Psoas muscle (tissue), 8 donors: ENCODE measurements at places on chromosomes 12 and 14. TPM values are rescaled to one million over a fixed set of nuclear protein-coding genes. Genes with fewer than 3 reads are reported as not detected.

DNA sequence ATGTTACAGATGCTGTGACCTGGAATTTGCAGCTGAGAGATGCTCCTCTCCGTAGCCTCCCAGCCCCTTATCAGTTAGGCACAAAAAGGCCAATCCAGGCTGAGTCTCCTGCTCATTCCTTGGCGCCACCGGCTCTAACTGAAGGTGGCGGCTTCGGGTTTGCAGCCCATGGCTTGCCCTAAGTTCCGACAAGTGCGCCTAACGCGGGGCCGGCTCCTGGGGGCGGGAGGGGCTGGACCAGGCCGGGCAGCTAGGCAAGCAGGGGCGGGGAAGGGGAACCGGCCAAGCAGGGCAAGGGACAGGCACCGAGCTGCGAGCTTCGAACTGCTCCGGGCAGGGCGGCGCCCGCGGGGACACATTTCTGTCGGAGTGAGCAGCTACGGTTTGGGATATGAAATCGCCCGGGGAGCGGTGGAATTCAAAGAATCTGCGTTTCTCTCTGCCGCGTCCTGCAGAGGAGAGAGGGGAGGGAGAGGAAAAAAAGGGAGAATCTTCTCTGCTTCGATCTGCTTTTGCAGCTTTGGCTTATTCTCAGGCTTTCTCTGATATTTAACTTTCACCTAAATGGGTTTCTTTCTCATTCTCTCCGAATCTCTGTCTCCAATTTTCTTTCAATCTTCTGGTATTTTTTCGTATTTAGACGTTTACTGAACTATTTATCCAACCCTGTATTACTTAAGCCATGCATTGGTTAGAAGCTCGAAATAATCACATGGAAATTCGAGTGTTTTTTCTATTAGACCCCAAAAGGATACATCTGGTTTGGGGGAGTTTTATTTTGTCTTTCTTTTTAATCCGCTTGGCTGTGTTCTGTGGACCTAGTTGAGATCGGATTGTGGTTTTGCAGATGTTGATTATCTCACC lies 1.6 kb upstream of the HOXC12 start:
- no peak for DNase-seq

DNA sequence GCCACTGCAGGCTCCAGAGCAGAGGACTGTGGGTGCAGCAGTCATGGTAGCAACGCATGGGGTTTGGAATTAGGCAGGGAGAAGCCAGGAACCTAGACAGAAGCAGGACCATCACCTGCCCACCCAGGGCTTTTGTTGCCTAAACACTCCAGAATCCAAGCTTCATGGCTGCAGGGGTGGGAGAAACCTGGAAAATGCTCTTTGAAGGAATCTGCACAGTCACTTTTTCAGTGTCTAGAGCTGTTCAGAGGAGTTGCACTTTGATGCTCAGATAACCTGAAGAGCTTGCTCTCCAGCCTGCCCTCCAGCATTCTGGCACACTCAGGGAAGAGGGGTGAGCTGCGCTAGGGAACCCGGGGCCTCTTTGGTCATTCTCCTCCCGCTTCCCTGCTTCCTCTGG lies 1.6 kb upstream of the CELA1 start:
- no peak for DNase-seq

DNA sequence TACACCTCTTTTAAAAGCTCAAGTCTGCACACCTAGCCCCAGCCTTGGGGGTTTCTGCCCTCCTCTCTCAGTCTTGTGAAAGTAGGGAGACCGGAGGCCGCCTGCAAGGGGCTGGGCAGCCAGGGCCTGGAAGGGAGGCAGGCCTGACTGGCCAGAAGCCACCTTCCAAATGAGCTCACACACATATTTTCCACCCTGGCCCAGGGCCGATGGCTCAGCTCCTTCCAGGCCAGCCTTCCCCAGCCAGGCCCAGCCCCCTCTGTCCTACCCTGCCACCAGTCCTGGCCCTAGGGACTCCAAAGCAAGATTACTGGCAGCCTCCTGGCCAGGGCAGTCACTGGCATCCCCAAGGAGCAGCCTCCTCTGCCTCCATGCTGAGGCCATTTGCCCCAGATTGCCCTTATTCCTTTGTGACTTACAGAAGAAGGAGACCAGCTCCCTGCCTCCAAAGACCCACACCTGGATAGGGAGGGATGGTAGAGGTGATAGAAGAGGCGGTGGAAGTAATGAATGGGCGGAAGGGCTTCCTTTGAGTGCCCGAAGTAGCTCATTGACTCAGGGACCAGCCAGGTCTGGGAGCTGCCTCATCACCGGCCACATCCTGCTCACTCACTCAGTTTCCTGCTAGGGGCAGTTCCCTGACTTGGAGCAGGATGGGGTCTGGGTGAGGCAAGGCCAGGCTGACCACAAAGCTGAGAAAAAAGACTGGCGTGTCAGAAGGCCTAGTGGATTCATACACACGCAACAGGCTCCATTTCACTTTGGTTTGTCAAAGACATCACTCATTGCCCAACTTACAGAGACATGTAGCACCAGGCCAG lies 14.8 kb downstream of the MMP14 start:
- peak; percentile 88 for DNase-seq

DNA sequence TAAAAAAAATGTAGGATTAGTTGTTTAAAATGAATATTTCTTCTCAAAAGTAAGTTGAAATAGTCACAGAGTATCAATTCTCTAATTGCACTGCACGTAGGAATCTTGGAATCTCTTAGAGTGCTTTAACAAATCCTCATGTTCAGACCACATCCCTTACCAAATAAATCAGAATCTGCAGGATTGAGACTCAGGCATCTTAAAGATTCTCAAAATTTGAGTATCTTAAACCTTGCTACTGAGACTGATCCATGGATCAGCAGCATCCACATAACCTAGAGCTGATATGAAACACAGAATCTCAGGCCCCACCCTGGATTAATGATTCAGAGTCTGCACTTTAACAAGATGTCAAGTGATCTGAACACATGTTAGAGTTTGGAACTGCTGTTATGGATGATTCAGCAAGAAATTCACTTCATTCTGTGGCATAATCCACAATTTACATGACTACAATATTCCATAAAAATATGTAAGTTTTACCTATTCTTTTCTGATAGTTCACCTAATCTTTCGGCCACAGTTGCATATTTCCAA lies 58.7 kb downstream of the ADAMTS20 start:
- DNase-seq, result no peak

- DNase-seq, result no peak
Measured at GRCh38 chr12:15520083-15520482, 197.8 kb downstream of the PTPRO start.

DNA sequence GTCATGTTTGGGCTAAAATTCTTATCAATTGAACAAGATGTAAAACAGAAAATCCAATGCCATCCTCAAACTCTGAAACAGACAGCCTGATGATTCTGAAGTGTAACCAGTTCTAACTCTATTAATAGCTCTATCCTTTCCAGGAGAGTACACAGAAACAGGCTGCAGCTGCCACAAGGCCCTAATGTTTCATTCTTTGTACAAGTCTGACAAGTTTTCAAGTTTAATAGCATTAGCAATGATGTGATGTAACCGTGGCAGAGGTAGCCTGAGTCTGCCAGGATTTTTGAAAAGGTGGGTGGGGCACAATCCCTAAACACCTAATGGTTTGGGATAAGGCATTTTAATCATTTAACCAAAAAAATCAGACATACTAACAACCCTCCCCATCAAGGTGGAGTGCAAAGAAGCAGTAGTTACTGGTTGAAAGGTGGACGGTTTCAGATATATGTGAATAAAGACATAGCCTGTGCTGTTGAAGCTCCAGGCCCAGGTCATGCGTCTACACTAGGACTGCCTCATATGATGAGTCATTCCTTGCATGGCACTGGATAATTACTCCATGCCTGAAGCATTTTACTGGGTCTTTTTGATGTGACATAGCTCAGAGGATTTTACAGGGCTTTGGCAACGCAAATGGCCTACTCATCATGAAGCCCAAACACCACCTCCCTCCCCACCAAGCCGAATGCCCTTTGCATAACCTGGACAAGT lies 145.1 kb upstream of the GRIP1 start:
- no peak for DNase-seq

GRCh38 chr12:51836041-51836826 lies 12.3 kb downstream of the FIGNL2 start:
- DNase-seq, result no peak

DNA sequence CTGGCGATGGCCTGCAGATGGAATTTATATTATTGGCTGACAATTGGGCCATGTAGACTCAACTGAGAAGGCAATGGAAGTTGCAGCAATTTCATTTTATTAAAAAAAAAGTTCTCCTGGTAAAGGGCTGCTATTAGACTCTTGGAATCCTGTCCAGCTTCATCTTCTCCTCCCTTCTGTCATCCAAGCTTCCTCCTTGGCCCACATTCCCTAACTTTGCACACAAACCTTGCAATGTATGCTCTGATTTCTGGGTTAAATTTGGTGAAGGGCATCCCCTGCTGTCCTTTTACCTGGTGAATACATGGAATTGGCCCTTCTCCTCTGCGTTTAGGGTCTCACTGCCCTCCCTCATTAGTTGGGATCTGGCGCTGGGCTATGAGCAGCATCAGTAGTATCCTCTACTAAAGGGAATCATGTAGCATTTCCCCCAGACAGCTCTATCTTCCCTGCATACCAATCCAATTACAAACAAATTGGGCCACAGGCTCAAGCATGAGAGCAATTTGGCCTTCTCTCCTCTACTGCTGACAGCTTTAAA lies 336.9 kb downstream of the BMP4 start:
- no peak for DNase-seq

- DNase-seq, result no peak
Measured at GRCh38 chr12:49983892-49984291, 11.1 kb downstream of the AQP6 start.

GRCh38 chr12:123033392-123034021 lies 53.0 kb downstream of the ARL6IP4 start:
- DNase-seq, result no peak

- no peak for DNase-seq
Measured at GRCh38 chr12:30835216-30835615, 80.5 kb upstream of the CAPRIN2 start.

- DNase-seq, result no peak
Measured at GRCh38 chr14:51578853-51579252, 72.9 kb upstream of the FRMD6 start.

DNA sequence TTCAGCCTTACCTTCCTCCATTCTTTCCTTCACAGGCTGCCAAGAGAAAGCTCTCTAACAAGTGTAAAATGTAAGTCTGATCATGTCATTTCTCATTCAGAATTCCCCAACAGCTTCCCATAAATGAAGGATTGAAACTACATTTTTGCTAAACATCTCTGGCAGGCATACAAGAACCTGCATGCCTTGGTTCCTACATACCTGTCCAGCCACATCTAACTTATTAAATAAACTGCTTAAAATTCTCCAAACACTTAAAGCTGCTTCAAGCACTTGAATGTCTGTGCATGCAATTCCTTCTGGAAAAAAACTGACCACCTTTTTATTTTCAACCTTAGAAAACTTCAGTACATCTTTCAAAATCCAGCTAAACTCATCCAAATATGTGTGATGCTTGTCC lies 84.4 kb upstream of the DCN start:
- DNase-seq, result no peak

DNA sequence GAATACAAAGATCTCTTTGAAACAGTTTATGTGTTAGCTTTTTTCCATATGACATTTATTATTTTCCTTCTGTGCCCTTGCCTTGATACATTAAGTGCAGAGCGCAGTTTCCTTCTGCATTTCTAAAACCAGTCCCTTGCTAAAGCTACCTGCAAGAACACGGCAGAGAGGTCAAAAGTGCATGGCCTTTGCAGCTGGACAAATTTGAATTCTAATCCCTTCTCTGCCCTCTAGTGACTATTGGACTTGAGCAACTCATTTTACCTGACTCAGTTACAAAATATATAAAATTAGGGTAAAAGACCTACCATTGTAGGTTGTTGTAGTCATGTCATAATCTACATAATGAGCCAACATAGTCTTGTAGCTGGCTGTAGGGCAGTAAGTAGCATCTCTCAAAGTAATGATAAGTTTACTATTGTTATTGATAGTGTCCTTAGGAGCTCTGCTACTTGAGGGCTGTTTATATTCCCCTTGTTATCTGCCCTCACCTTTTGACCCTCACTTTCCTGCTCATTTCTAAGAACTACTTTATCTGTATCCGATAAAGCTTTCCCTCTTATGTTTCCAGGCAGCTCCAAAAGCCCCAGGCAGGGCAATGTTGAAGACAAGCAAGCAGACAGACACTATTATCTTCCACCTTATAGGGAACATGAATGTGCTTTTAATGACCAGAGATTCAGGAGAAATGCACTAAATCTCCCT lies 120.0 kb upstream of the PDZRN4 start:
- no peak for DNase-seq

- no peak for DNase-seq
Measured at GRCh38 chr14:41901089-41901488, 294.4 kb downstream of the LRFN5 start.

- DNase-seq, result no peak
Measured at GRCh38 chr12:57299514-57300016, 48.6 kb upstream of the STAC3 start.

DNA sequence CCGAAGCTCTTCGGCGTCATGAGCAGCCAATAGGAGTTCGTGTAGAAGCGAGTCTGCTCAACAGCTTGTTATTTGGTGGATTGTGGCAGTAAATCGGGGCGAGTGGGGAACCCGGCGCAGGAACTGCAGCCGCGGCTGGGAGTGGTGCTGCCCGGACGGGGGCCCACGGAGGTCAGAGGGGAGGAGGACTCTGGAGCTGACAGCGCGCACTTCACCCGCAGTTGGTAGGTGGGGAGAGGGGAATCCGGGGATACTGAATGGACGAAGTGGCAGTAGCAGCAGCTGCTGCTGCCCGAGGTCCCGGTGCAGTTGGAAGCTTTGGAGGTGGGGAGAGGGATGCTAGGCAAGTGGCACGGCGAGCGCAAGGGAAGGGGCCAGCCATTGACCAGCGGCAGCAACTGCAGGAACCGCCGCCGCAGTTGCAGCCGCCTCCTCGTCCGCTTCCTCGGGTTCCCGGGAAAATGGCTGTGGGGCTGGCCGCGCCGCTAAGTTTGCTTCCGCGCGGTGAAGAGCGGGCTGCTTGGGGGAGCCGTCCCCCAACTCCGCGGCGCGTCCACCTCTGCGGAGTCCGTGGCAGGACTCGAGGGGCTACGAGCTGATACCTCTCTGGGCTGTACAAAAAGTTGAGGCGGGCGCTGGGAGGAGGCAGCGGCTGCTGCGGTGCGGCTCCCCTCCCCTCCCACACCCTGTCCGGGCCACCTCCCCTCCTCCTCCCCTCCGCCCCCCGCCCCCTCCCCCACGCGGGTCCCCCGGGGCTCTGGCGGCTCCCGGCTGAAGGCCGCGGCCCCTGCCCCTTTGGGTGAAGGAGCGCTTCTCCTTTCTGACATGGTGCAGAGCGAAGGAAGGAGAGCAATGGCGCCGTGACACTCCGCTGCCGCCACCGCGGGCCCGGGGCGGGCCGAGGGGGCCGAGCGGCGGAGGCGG lies at the start of gene ARID4A:
TSS of gene ARID4A (plus strand) at position 79 of the 924 bp plus-strand sequence. CDS start 1,300 bp downstream, outside the sequence.
- peak; percentile 89 for DNase-seq

GRCh38 chr12:29929295-29929694 lies 145.6 kb upstream of the TMTC1 start:
- no peak for DNase-seq

- peak; percentile 41 for DNase-seq
Measured at GRCh38 chr12:108691998-108692808, 39.1 kb downstream of the CORO1C start.

GRCh38 chr14:88424573-88424972 lies 39.1 kb downstream of the SPATA7 start:
- DNase-seq, result no peak

HOXC11 gene
- total RNA-seq, result not detected

RERGL gene
- total RNA-seq, result 1.9 TPM

FGF6 gene
- total RNA-seq, result 4.1 TPM

LMNTD1 gene
- not detected for total RNA-seq

ADGRD1 gene
- total RNA-seq, result 2.1 TPM

KRT75 gene
- not detected for total RNA-seq

CD69 gene
- 0.49 TPM for total RNA-seq

FAM161B gene
- 5.7 TPM for total RNA-seq

EGLN3 gene
- 6.7 TPM for total RNA-seq
